Epithelial cell of esophagus (primary cell): ENCODE measurements at places on chromosomes 12 and 14.

GRCh38 chr12:64618953-64619590 is 8.8 kb downstream of the RASSF3 start:
- peak; percentile 33 for DNase-seq

- DNase-seq = no peak
These were observed 119.7 kb upstream of the HIF1A start for GRCh38 chr14:61575551-61576150.

GRCh38 chr12:81245907-81246570 is 168.2 kb downstream of the ACSS3 start:
- peak; percentile 4 for DNase-seq

DNA sequence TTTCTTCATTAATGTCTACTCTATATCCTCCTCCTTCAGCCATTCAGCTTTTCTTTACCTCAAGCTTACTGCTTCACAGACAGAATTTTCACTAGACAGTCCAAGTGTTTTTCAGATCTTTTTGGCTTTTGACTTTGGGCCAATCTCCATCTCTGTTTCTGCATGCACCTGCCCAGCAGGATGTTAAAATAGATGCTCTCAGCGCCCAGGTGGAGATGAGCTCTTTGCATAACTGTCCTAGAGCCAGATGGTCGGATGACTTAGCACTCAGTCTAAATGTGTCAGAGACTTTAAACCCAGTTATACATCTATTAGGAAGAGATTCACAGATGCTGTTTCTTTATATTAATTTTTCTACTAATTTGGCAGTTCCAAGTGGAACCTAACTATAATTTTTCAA is 80.3 kb upstream of the SSTR1 start:
- no peak for DNase-seq
